Hematopoietic multipotent progenitor cell (in vitro differentiated cells): ENCODE measurements at places on chromosomes 2 and 18. TPM values are rescaled to one million over a fixed set of nuclear protein-coding genes. Genes with fewer than 3 reads are reported as not detected.

Gene DSG1
- total RNA-seq = not detected

Gene NOSTRIN
- 0.27 TPM for total RNA-seq

- no peak for DNase-seq
Observed at GRCh38 chr18:808086-808485, 4.0 kb downstream of the YES1 start.

- no peak for DNase-seq
Observed at GRCh38 chr2:240391111-240392051, 44.1 kb upstream of the GPC1 start.

DNA sequence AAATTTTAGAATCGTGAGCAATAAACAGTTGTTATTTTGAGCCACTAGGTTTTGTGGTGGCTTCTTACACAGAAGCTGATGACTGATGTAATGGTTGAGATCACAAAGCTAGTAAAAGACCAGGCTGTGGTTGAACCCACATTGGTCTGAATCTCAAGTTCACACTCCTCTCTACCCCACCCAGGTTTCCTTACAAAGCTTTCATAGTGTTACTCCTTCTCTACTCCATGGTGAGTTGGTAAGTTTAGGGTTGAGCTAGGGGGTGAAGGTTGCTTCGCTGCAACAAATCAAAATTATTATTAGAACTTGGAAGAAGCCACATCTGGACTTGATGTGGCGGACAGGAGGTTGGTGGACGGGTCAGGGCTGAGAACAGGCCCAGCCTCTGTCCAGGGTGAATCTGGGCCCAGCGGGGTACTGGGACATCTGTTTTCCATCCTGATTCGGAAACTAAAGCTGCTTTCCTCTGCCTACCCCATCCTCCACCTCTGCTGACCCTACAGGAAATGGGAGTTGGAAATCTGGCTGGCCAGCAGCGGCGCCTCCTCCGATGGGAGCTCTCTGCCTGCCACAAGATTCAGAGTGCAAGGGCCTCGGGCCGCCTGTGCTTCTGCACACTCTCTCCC lies 86.3 kb downstream of the ZFP36L2 start:
- no peak for DNase-seq
